CD4-positive, CD25-positive, alpha-beta regulatory T cell (primary cell): ENCODE measurements at places on chromosomes 3 and 15. TPM values are rescaled to one million over a fixed set of nuclear protein-coding genes. Genes with fewer than 3 reads are reported as not detected.

Gene MASP1
- not detected for total RNA-seq

- DNase-seq, result no peak
These were observed 75.9 kb downstream of the AGBL1 start for GRCh38 chr15:86155551-86155950.

- no peak for DNase-seq
These were observed 131.0 kb downstream of the RPLP1 start for GRCh38 chr15:69583626-69584025.

GRCh38 chr3:18827664-18828063, 320.6 kb upstream of the KCNH8 start:
- DNase-seq, result peak; percentile 37

DNA sequence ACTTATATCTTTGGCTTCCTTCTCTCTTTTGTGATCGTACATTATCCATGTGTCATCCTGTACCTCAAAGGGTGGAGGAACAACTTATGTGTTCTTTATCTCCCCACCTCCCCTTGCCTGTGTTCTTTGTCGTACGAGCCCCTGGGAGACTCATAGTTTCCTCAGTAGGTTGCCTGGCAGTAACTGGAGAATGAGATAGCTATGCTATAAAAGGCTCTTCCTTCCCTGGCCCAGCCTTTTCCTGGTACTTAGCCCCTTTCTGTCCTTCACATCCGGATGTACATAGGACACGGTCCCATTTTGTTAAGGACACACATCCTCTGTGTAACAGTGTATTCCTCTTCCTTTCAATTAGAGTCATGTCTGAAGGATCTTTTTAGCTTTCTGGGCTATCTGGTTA, 32.1 kb downstream of the PLCL2 start:
- no peak for DNase-seq

DNA sequence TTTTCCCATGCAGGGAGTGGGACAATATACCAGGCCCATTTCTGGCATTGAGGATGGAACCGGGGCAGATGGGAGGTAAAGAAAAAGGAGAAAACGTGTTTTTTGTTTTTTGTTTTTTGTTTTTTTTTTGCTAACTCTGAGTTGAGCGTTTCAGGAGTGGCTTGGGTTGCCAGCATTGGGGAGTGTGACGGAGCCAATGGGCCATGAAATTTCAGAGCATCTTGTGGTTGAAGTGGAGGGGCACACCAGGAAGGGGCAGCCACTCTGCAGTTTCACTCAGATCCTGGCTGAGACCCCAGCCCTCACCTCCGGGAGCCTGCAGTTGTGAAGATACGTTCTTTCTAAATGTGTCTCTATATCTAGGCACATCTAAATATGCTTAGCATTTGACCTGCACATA, 240.5 kb downstream of the TLE3 start:
- DNase-seq, result no peak

DNA sequence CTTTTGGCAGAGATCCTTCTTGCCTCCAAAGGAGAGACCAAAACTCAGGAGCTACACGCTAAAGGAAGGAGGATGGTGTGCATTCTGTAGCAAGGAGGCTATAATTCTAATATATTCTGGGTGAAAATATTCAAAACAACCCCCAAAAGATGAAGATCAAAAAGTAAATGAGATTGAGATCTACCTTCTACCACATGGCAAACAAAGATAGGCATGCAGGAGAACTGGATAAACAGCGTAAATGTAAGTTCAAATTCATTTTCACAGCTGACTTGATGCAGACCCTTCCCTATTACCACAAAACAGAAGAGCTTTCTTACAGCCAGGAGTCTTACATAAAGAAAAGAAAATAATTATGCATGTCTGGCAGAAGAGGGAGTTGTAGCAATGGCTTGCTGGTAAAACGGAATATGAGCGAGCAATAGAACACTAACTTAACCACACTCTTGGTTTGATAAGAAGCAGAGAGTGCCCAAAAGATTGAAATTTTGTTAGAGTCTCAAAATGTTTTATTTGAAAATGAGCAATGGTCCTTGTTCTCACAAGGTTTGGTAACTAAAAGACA, 272.7 kb downstream of the MECOM start:
- no peak for DNase-seq

DNA sequence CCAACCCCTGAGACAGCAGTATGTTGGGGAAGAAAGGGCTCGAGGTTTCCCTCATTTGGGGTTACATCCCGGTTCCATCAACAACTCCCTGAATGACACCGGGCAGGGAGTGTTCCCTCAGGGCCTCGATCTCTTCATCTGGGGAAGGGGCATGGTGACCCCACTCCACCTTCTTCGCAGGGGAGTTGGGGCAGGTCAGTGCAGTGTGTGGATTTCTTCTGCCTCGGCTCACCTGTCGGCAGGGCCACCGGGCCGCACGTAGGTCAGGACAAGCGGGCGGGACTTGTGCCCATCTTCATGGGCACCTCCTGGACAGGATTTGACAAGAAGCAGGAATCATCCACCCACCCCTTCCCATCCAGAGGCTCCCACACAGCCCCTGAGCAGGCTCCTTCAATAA, 17.4 kb downstream of the GRIP2 start:
- no peak for DNase-seq

- no peak for DNase-seq
These were observed 511.6 kb upstream of the MDFIC2 start for GRCh38 chr3:70824078-70824477.

DNA sequence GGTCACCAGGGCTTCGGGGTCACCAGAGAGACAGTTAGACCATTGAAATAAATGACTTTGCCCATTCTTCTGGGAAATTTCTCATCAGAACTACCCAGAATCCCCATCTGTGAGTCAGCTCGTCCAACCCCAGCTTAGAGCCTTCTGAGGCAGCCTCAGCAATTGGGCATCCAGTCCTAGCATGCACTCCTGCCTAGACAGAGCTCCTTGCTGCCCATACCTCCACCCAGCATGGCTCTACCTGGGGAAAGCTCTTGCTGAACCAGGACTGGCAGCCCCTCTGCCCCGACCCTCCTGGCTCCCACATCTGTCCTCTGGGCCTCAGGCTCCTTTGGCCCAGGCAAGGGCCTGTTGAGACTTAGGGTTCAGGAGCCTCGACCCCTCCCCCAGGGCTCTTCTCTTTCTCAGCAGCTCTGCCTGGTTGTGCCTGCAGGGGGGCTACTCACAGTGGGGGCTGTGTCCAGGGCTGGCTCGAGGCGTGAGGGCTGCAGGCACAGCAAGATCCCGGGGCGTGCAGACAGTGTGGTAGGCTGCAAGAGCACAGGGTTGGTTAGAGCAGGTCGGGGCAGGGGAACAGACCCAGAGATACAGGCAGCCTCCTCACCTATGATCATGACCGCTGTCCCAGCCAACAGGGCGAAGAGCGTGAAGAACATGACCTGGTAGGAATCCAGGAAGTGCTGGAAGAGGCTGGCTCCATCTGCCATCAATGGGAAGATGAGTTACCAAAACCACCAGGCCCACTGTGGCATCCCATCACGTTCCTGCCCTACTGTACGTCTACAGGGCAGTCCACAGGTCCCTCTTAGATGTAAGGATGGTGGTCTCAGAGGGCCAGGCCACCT, 101.3 kb downstream of the NUP210 start:
- no peak for DNase-seq

Gene SEC61A1
- 127 TPM for total RNA-seq

- no peak for DNase-seq
These were observed 45.0 kb upstream of the SLC12A8 start for GRCh38 chr3:125257536-125257935.

- no peak for DNase-seq
These were observed 141.4 kb downstream of the TFG start for GRCh38 chr3:100850701-100851100.

DNA sequence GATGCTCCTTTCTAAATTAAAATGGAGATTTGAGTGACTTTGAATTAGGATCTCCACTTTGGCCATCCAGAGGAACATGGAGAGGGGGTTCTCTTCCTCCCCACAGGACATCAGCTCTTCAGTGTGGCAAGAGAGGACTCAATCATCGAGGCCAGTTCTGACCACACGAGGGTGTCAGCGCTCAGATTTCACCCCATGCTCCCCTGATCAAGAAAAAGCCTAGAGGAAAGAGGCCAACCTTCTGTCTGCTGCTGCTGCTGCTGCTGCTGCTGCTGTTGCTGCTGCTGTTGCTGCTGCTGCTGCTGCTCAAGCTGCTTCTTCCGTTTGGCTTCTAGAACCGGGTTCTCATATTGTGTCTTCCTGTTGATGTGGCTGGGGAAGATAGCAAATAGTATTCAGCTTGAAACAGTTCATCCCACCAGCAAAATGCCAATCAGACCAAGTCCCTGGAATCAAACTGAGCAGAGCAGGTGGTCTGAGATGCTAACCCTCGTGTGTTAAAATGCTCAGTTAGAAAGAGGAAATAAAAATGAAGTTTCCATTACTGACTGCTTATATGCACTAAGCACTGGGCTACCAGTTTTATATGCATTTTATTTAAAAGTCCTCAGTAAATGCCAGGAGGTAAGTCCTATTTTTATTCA, 599.0 kb downstream of the MAGI1 start:
- no peak for DNase-seq

Gene FAM81A
- total RNA-seq, result not detected
